ENCODE measurements at places on chromosomes 2 and 18.

DNA sequence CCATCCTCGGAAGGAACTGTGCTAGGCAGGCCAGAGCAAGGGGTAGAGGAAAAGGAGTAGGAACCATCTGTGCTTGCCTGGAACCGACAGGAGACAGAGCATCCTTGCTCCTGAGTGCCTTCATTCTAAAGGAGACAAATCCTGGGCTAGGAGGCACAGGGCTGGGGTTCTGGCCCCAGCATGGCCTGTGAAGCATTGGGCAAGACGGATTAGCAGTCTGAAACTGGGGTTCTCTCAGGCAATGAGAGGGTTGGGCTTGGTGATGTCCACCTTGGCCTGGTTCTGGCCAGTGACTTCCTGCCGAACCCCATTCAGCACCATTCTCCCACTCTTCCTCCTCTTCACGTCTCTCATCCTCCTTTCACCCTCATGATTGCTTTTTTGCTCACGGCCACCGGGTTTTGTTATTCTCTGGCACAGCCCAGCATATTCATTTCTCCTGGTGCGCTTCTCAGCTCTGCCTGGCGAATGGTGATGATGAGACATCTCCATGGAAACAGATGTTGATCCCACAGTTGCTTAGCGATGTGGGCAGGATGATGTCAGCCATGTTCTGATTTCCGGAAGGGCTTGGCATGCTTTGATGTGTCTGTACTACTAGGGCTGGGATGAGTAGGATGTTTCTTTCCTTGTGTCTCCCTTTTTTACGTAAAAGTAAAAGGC lies 127.7 kb downstream of the CAPN13 start:
- no peak for DNase-seq

DNA sequence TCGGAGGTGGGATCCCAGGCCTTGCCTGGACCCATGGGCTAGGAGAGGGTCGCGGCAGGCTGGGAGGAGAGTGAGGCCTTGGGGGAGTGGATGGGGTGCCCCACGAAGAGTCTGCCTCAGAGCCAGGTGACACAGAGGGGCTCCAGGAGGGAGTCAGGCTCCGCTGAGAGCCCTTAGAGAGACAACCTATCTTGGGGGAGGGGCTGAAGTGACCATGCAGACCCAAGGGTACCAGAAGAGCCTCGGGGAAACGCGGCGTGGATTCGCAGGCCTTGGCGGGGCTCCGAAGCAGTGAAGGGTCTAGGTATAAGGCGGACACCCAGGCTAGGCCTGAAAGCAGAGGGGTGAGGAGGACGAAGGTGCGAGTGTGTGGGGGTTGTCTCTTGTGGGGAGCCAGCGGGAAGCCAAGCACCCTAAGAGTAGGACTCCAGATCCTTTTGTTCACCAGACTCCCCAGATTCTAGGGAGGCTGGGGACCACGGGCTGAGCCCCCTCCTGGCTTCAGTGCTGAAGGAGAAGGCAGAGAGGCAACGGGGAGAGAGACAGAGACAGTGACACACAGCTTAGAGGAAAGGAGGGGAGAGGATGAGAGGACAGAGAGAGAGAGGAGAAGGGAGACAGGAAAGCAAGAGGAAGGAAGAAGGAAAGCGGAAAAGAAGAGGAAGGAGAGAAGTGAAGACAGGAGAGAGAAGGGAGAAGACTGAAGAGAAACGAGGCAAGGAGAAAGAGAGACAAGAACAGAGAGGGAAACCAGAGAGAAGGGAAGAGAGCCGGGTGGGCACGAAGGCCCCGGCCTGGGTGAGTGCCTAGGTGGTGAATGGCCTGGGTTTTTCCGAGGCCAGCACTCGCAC lies 1.1 kb upstream of the HOXD11 start:
- no peak for DNase-seq

GRCh38 chr2:229642371-229642770 lies 72.0 kb downstream of the DNER start:
- DNase-seq, result peak; percentile 83

GRCh38 chr2:224563537-224563936 lies 21.6 kb downstream of the CUL3 start:
- DNase-seq, result no peak

DNA sequence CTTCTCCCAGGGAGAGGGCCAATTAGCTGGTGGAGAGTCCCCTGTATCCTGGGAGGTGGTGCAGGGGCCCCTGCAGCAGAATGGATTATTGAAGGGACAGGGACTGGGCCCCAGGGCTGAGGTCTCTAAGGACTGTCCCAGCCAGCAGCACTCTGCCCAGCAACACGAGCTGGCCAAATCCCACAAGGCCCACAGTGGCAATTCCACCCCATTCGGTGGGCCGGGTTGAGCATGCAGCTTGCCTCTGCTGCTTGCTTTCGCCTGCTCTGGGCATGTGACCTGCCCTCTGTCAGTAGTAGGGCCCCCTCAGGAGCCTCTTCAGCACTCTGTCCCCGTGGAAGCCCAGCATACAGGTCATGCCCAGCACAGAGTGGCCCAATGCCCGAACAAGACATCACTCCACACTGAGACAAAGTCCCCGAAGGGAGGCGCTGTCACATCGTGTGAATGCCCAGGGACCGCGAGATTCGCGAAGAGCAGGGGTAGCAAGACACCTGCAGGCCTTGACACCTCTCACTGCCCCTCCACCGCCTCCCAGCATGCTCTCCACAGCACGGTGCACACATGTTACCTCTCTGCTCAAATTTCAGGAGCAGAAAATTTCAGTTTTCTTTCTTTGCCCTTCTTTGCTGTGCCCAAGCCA lies 65.4 kb downstream of the CRACDL start:
- no peak for DNase-seq

DNA sequence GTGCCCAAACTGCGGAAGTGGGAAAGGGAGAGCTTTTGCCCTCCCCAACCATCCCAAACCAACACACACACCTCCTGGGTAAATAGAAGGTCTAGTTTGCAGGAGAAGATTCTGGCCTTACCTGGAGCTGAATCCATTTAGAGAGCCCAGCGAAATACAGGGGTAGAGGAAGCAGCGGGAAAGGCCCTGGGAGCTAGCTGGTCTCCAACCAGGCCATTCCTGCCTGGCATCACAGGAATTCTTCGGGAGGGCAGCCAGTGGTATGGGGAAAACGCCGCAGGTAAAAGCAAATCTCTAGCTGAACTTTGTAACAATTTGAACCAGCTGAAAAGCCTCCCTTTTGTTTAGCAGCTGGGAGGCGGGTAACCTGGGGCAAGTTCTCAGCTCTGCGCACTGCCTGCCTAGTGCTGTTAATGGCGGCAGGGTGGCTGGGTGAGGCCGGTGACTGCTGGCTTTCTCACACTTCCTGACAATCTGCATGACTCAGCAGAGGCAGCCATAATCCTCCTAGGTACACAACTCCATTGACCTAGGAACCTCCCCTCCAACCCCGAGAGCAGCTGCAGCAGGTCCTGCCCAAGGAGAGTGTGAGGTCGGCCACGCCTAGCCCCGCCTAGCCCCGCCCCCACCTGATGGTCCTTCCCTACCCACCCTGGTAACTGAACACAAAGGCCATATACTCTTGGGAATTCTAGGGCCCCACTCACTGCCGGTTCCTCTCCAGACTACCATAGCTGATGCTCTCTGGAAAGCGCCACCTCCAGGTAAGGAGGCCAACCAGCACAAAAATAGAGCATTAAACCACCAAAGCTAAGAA lies 483.8 kb upstream of the REG3G start:
- no peak for DNase-seq

DNA sequence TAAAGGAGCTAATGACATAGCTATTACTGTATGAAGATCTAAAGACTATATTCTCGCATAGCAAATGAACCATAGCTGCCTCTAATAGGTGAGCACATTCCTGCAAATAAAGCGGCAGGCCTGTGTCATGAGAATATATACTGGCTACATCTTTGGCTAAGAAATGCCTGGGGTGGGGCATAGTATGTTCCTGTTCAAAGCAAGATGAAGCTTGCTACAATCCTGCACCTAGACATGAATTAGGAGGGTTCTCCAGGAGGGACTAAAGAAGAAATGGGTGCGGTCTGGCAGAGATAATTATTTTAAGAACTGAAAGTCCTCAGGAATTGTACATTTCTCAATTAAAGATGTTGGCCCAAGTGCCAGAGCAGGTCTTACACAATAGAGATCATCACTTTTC lies 46.8 kb upstream of the PLA2R1 start:
- DNase-seq, result peak; percentile 38

DNA sequence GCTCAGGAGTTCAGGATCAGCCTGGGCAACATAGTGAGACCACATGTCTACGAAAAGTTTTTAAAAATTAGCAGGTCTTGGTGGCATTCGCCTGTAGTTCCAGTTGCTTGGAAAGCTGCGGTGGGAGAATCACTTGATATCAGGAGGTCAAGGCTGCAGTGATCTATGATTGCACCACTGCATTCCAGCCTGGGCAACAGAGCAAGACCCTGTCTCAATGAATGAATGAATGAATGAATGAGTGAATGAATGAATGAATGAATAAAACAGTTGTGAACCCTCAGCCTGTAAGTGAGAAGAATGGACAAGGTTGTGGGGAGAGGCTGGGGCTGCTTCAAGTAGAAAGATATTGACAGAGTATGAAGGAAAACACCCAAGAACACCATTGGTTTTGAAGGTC lies 48.0 kb downstream of the ARHGAP28 start:
- DNase-seq, result no peak

- peak; percentile 61 for DNase-seq
These were observed 2.4 kb upstream of the PROC start for GRCh38 chr2:127415593-127416505.

DNA sequence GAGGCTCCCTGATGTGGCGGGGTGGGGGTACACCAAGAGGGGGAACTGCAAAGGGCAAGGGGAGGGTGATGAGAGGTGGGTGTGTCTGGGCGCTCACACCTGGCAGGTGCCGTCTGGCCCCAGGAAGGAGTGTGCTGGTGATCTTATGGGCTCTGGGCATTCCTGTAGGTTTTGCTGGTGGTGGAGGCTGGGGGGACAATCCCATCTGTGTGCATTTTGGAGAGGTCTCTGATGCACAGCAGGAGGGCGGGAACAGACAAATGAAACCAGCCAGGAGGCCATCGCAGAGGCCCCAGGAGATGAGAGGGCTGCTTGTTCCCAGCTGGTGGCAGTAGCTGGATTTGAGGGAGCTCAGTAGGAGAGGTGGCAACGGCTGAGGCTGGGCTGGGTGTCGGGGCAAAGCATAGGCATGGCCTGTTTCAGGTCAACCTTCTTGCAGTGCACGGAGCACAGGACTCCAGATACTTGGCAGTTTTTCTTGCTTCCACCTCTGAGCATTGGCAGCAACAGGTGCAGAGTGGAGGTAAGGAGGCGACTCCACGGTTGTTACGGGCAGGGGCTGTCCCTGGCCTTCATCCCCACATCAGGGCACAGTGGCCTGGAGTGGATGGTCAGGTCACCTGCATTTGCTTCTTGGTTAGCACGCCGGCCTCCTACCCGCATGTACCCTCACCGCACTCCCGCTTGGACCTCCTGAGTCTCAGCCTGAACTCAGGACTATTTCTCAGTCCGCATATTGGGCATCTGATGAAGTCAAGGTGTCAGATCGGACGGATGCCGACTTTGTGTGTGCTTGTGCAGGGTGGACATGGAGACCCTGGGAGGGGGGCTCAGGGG lies 194.2 kb upstream of the HDAC4 start:
- no peak for DNase-seq

DNA sequence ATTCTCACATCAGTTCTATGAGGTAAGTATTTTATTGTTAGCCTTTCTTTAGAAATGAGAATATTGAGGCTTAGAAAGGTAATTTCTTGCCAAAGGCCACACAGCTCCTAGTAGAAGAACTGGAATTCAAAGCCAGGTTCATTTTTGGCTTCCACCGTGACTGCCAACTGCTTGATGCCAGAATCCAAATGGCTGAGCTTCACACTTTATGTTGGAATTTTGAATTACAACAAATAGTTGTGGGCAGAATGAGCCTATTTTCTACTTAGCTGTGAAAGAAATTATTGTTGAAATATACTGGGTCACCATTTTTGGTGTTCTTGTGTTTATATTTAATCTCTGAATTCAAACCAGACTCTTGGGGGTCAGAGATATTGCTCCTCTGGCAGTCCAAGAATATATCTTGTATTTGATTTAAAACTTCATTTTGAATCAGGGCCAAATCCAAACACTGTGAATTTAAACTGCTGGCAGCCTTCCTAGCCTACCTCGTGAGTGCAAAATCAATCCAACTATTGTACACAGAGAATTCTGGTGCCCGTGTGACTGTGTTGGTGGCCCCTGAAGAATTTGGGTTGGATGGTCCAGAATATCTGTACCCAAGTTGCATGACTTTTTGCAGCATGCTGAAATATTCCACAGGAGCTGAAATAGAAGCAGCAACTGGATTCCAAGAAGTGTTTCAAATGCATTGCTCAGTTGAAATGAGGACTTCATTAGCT lies 35.6 kb upstream of the LPIN1 start:
- DNase-seq, result no peak

- peak; percentile 71 for DNase-seq
These were observed 80.4 kb downstream of the LPIN2 start for GRCh38 chr18:2932247-2933181.

GRCh38 chr2:27988306-27988705 lies 97.8 kb downstream of the BABAM2 start:
- DNase-seq, result no peak

GRCh38 chr18:33802955-33803354 lies 224.9 kb downstream of the ASXL3 start:
- no peak for DNase-seq

GRCh38 chr2:140998577-140998976 lies 1132.2 kb downstream of the LRP1B start:
- peak; percentile 3 for DNase-seq

- DNase-seq, result peak; percentile 61
These were observed 125.4 kb downstream of the CTIF start for GRCh38 chr18:48663931-48664847.

DNA sequence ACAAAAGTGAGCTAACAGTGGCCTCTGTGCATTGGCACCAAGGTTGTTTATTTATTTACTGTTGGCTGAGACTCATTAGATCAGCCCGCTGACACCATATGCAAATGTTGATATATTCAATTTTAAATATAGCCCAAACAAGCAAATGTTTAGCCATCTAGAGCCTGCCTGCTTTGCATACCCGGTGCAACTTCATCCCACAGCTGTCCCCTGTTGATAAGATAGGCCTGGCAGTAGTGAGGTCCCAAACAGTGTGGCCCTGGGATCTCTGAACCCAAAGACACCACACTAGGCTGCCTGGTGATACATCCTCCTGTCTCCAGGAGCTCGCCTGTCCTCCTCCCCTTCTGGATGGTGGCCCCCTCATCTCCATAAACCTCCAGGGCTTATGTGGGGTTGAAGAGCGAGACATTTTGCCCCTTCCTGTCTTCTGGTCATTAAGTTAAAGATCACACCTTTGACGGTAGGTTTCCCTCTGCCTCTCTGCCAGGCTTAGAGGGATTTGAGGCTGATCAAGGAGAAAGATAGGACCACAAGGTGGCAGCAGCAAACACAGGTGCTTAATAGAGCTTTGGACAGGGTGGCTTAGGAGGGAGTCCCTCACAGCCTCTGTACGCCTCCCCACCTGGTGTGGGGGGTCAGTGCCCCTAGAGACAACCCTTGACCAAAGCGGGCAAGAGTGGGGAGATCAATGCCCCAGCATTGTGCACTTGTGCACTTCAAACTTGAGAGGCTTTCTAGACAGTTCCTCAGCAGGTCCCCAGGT lies 23.7 kb upstream of the MYO5B start:
- peak; percentile 53 for DNase-seq

DNA sequence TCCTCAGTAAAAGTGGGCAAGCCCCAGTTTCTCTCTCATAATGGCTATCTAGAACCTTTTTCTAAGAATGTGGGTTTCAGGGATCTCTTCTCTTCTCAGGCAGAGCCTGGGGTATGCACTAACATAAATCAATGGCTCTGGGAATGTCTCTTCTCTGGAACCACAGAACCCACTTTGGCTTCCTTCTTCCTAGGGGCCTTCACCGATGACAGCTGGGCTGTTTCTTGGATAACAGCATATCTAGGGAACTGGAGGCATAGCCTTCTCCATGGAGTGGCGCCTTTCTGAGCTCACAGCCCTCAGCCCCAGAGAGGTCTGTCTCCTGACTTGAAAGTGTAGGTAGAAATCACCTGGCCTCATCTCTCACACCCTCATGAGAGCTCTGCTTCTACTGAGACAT lies 247.9 kb downstream of the CLIP4 start:
- no peak for DNase-seq
